Karpas-422 (cell line): ENCODE measurements at places on chromosomes 7 and 10.

GRCh38 chr10:70495691-70496261, 17.2 kb downstream of the PALD1 start:
- no peak for DNase-seq

DNA sequence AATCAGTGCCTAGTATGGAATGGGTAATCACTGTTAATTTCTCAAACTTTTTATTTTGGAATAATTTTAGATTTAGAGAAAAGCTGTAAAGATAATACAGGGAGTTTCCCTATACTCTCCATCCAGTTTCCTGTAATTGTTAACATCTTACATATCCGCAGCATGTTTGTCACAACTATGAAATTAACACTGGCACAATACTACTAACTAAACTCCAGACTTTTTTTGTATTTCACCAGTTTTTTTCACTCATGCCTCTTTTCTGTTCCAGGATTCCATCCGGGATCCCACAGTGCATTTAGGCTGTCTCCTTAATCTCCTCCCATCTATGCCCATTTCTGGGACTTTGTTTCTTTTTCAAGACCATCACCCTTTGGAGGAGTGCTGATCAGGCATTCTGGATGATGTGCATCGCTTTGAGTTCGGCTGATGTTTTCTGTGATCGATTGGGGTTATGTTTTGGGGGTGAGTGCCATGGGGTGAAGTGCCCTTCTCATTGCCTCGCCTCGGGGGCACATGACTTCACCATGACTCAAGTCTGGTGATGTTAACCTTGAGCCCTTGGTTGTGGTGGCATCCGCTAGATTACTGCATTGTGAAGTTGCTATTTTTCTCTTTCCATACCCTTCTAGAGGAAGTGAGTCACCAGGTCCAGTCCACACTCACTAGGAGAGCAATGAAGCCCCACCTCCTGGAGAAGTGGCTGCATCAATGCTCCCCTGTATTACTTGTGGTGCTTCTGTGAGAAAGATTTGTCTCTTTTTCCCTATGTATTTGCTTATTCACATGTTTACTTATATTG, 43.9 kb upstream of the GRB10 start:
- DNase-seq: no peak

DNA sequence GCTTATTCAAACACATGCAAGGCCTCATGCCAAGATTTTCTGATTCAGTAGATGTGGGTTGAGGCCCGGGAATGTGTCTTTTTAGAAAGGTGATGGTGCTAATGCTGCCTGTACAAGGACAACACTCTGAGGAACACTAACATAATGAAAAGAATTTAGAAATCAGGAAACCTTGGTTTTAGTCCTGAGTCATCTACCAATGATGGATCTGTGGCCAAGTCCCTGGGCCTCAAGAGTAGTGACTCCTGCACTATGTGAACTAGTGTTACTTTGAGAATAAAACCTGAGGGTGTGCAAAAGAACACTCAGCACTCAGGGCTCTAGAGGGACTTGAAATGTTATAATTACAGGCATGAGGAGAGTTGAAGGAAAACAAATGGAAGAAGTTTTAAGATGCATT, 741.7 kb upstream of the GALNT17 start:
- DNase-seq: no peak

DNA sequence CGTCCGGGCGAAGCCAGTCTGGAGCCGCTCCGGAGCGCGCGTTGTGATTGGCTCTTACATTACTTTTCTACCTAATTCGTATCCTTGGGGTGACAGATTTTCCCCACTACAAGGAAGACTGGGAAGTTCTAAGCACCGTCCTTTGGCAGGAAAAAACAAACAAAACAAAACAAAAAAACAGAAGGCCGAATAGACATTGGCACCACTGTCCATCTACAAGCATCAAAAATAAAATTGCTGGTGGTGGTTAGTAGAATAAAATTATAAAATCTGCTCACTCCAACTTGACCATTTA, 651 bp upstream of the SKAP2 start:
- no peak for DNase-seq

GRCh38 chr10:86349474-86349873, 17.1 kb downstream of the GRID1 start:
- DNase-seq: peak; percentile 68

DNA sequence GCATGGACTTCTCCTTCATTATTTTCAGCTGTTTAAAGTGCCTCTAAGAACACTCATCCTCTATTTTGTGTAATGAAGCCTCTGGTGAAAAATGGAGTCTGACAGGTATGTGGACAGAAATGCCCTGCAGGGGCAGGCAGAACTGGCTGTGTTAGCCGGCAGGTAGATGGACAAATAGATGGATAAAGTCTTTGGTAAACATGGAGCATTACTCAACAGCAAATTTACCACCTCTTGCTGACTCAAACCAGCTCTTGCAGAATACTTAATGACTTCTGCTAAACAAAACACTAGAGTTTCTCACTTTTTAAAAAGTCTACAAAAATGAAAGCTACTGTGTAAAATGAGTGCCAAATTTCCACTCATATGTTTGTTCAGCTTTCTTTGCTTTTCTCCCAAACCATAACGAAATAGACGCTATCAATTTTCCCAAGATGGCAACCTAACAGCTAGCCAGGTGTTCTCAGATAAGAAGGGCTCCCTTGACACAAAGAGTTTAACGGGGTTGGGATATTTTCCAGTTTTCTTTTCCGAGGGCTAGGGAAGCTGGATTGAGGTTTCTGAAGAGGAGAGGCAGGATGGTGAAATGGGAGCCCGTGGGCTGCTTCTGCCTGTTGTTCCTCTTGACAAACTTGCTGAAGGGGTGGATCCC, 71.9 kb upstream of the HABP2 start:
- no peak for DNase-seq

GRCh38 chr10:35495521-35496119, 109.5 kb upstream of the GJD4 start:
- DNase-seq: peak; percentile 44

- no peak for DNase-seq
These were observed 222.8 kb upstream of the PRKCQ start for GRCh38 chr10:6802759-6803426.

GRCh38 chr10:4048236-4048864, 263.3 kb upstream of the KLF6 start:
- DNase-seq: no peak

DNA sequence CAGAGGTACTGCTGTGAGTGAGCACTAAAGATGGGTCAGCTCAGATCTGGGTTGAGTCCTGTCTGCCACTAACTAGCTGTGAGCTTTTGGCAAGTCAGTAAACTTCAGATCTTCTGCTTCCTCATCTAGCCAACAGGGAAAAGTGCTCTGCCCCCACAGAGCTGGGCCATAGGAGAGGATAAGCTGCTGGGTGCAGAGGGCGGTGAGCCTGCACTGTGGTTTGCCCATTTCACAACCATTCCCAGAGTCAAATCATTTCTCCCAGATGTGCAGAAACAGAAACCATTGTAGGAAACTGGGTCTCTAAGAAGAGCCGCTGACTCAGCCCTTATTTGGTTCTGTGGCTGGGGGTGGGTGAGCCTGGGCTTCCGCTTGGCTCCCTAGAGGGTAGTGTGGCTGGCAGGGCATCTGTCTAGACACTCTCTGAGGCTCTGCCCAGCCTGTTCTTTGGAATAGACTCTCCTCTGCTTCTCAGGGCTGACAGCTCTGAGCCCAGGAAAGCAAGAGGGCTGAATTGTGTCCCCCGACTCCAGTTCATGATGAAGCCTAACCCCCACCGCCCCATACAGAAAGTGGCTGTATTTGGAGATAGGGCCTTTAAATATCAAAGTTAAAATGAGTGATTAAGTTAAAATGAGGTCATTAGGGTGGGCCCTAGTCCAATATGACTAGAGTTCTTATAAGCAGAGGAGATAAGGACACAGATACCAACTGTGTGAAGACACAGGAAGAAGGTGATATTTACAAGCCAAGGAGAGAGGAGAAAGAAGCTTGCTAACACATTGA, 29.5 kb upstream of the ARHGAP22 start:
- DNase-seq: peak; percentile 93

- peak; percentile 74 for DNase-seq
These were observed 54.5 kb downstream of the COL1A2 start for GRCh38 chr7:94449151-94449725.

- DNase-seq: no peak
These were observed 46.7 kb downstream of the BMPR1A start for GRCh38 chr10:86803156-86803555.

GRCh38 chr10:44958196-44958897, 1.3 kb upstream of the RASSF4 start:
- no peak for DNase-seq

GRCh38 chr7:96903906-96904305, 101.4 kb upstream of the DLX6 start:
- DNase-seq: no peak

DNA sequence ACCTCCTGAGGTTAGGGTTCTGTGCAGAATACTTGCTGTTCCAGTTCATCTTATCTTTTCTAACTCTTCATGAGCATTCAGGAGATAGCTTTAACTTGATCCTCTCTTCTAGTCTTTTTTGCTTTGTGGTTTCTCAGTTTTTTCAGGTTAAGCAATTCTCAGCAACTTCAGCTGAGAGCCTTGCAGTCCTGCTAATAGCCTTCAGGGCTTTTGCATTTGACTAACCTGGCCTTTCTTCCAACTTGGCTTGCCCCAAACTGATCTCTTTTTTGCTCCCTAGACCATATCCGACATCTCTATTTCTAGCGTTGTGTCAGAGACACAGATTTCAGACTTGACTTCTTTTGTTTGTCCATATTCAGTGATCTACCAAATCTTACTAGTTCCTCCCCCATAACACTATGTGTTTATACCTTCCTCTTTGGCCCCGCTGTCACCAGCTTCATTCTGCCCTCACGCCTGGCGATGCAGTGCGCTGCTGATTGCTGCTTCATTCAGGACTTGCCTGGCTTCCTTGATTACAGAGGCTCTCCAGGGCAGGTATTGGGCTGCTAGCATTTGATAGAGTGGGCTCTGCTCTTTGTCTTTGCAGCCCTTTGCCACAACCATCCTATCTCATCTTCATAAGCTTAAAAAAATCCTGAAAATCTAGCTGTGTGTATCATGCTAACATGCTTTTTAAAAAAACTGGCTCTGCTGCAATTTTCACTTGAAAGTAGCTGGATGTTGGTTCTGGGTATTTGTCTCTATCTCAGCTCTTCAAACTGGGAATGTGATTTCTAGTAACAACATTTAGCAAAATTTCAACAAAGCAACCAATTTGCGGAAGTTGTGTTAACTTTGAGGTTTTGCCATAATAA, 9.6 kb downstream of the CUL1 start:
- no peak for DNase-seq

DNA sequence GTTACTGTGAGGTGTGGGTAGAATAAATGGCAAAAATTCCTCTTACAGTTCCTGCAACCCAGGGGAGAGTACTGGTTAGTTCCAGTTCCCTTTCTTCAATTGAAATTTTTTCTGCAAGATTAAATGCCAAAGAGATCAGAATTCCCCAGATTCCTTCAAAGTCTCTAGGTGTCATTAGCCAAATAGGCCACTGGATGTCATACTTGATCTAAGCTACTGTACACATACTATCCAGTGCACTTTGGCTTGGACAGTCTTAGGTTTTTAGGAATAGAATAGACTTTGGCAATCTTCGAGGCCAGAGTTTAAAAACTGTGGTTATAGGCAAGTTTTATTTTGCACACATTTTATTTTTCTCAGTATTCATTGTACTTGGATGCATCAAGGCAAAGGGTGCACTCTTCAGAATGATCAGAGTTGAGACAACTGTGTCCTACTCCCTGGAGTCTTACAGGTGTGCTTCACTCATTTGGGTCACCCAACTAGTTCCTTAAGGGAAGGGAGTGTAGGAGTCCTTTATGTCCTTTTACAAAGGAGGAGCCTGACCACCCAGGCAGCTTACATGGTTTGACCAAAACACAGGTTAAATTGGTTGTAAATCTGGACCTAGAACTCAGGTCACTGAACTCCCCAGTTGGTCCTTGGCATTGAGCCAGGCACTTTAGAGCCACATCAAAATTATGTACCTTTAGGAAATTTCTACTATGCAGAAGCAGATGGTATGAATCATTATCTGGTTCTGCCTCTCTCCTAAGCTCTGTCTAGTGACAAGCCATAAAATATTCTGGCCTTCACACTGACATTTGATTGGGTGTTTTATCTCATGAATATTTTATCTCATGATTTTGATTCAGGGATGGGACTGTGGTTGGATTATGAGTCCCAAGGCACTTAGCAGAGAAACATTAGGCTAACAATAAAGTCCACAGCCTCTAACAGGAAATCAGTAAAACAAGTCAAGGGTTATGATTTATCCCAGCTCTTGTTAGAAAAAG, 49.5 kb downstream of the ASAH2B start:
- DNase-seq: peak; percentile 55

DNA sequence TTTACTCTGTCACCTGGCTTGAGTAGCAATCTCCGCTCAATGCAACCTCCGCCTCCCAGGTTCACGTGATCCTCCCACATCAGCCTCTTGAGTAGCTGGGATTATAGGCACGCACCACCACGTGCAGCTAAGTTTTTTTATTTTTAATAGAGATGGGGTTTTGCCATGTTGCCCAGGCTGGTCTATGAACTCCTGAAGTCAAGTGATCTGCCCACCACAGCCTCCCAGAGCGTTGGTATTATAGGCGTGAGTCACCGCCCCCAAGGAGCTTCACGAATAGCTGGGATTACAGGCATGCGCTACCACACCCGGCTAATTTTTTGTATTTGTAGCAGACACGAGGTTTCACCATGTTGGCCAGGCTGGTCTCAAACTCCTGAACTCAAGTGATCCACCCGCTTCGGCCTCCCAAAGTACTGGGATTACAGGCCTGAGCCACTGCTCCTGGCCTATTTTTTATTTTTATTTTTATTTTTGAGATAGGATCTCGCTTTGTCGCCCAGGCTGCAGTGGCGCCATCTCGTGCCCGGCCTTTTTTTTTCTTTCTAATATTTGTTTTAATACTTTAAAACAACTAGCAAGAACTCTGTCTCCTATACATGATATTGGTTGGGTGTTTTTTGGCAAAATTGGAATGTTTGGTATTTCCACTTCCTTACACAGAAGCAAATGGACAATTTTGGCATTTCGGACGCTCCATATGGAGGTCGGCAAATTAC, 1.1 kb downstream of the EFCAB10 start:
- DNase-seq: no peak

- no peak for DNase-seq
These were observed 49.2 kb upstream of the FAM133B start for GRCh38 chr7:92639213-92639896.

GRCh38 chr10:126130271-126130710, 233.9 kb downstream of the FANK1 start:
- no peak for DNase-seq

- no peak for DNase-seq
These were observed 940.8 kb upstream of the MBL2 start for GRCh38 chr10:53713431-53713830.

- DNase-seq: peak; percentile 74
These were observed 1.4 kb downstream of the KBTBD2 start for GRCh38 chr7:32890010-32890792.

DNA sequence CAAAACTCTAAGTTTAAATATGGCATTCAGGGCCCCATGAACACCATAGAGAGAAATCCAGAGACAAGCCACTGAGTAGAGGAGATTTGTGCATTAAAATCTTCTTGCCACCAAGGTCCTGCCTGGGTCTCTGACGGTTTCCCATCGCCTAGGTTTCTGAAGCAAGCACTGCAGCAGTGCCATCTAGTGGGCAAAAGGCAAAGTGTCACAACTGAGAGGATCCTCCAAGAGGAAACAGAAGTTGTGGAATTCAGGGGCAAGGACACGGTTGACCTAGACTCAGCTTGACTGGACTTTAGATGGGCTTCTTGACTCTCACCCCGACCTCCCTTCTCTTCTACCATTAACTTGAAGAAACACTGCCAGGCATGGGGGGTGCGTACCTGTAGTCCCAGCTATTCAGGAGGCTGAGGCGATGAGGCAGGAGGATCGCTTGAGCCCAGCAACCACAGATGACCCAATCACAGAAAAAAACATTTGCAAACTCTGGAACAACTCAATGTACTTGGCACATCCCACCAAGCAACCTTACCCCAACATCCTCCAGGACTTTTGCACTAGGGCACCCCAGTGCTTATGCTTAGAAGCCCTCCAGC, 604.1 kb downstream of the GALNT17 start:
- peak; percentile 88 for DNase-seq
